ENCODE measurements at places on chromosomes 1 and 21.

DNA sequence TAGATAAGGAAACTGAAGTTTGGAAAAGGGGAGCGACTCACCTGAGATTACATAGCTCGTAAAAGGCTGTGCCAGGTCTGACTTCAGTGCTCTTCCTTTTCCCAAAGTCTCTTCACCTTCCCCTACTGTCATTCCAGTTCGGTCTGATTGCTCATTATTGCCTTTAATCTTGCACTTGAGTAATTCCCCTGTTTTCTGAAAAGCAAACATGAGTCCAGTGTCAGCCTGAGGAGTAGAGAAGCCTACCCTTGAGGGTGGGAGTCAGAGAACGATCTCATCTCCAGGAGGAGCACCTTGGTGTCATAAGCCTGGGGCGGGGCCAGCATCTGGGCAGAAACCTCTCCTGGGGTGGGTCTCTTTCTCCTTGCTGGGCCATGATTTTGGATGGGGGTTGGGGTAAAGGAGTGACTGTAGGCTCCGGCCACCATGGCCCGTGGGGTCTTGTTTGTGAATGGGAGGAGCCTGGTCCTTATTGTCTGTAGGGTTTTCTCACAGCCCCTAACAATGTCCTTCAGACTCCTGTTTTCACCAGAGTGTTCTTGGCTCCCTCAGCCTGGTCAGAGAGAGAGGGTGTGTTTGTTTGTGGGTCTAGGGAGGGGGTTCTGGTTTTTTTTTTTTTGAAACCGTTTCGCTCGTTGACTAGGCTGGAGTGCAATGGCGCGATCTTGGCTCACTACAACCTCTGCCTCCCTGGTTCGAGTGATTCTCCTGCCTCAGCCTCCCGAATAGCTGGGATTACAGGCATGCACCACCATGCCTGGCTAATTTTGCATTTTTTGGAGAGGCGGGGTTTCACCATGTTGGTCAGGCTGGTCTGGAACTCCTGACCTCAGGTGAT, 6.0 kb downstream of the VANGL2 start:
- no peak for DNase-seq

- DNase-seq, result no peak
These were observed 21.4 kb downstream of the GNB1 start for GRCh38 chr1:1869469-1869868.

DNA sequence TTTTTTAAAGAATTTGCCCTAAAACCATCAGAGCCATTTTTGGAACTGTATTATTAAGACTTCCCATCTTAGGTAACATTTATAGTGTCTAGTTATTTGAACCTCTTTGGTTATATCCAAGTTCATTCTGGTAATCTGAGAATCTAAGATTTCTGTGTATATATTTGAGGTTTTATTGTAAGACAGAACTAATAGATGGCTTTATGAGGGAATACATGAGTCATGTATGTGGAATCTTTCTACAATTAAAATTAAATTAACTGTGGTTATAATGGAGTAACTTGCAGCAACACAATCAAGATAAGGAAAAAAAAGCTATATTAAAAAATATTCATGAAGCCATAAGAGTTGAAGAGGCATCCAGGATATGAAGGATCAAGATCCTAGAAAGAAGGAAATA, 92.1 kb downstream of the UBE2U start:
- DNase-seq, result no peak

DNA sequence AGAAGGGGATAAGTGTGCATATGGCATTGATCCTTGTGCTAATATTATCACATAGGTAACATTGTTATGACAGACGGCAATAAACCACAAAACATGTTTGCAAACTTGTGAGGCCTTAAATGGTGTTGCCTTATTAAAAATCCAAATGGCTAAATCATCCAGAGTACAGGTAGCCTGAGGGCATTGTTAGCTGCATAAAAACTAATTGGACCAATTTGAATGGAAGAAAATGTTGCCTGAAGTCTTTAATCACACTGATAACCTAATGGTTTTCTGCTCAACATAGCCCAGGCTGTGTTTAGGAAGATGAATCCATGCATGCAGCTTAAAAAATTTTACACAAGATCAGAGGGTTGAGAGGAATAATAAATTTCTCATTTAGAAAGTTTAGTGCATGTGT, 19.4 kb upstream of the LRRC53 start:
- no peak for DNase-seq

DNA sequence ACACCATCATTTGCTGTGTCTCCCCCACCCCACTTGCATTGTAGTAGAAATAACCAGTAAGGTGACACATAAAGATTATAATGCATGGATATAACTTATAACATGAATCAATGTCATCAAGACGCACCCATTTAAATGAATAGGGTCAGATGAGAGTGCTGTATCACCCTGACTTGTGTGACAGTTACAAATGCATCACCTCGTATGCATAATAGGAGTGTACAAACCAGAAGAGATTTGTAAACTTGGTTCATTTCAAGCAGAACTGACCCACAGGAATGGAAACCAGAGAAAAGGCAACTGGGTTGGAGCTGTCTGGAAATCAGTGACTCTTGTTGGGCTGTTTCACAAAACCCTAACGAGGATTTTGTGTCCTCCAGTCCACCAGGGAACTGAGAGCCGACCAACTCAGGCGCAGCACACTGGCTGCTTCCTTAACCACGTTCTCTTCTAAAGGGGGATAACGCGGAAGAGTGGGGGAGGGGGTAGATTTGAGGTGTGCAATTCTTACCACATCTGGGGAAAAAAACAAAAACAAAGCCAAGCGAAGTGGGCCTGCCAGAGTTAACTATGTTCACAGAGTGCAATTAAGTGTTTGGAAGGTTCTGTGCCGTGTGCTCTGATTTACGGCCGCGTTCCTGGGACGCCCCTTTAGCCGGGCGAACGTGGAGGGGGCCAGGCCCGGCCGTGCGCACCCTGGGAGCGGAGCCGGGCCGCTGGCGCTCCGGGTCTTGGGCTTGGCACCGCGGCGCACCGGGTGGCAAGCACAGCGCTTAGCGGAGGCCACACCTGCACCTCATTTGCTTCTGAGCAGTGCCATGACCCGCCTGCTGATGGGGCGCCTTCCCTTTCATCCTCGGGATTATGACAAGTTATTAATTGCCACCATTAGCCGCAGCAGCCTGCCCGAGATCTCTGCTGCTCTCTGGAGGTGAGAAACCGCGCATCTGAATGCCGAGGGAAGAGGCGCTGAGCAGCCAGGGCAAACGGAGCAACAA, 248.8 kb upstream of the FOXD3 start:
- no peak for DNase-seq

Measured in A549 (cell line).